ENCODE measurements at places on chromosomes 6 and 20. TPM values are rescaled to one million over a fixed set of nuclear protein-coding genes. Genes with fewer than 3 reads are reported as not detected.

DNA sequence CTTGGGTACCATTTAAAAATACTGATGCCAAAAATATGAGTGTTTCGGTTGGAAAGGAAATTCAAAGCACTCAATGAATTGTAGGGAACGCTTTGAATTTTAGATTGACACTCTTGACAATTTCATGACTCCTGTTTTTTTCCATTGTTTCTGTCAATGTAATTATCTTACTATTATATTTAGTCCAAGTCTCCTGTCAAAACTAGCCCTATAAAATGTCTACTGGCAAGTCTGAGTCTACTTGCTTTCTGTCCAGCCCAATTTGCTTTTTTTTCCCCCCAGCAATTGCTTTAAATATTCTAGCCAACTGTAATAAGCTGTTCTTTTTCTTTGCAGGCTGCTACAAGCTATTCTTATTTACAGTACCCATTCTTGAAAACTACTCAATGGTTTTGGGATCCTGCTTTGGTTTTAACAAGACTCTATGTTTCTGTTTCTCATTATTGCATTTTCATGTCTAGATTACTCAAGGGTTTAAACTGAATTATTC lies 1103.9 kb upstream of the GJE1 start:
- no peak overlapping the region for H3K4me3 ChIP-seq
- H3K4me1 ChIP-seq = no peaks in the 10 kb centered on the region
- no peaks in the 10 kb centered on the region for H3K27me3 ChIP-seq
- DNase-seq = no peak
- no peaks in the 10 kb centered on the region for H3K36me3 ChIP-seq

GRCh38 chr6:115078555-115078954 lies 735.7 kb upstream of the HS3ST5 start:
- no peaks in the 10 kb centered on the region for H3K36me3 ChIP-seq
- no peak overlapping the region for H3K4me3 ChIP-seq
- H3K27ac ChIP-seq = no peak overlapping the region
- H3K27me3 ChIP-seq = no peaks in the 10 kb centered on the region
- DNase-seq = no peak

DNA sequence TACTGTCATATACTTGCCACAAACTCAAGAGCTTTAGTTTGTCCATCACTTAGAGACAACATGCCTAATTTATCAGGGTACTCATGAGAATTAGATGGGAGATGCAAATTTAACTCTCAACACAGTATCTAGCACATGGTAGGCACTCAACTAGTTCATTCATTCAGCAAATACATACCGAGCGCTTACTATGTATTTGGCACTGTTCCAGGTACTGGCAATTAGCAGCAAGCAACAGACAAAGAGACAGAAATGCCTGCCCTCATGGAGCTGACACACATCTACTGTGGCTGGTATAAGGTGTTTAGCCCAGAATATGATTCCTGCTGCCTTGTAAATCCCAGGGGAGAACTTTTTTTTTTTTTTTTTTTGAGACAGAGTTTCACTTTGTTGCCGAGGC lies 4.8 kb downstream of the MICAL1 start:
- H3K27ac ChIP-seq = peak overlapping the region; percentile 97
- peaks cover under 1% of the 10 kb centered on the region for H3K36me3 ChIP-seq
- peaks cover 84% of the 10 kb centered on the region for H3K4me1 ChIP-seq
- H3K27me3 ChIP-seq = no peaks in the 10 kb centered on the region
- no peak for DNase-seq

DNA sequence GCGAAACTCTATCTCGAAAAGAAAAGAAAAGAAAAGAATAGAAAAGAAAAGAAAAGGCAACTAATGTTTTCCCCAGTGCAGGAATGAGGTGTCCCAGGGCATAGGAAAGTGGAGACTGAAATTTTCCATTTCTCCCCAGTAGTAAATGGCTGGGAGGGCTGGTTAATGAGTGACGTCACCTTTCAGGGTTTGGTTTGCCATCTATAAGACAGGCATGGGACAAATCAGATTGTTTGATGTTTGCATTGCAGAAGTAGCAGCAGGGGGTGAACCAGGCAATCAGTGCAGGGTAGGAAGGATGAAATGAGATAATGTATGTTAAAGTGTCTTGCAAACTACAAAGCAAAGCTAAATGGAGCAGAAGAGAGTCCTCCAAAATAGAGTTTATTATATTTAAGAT lies 533.4 kb downstream of the PKHD1 start:
- H3K27ac ChIP-seq = no peak overlapping the region
- H3K4me1 ChIP-seq = no peaks in the 10 kb centered on the region
- H3K4me3 ChIP-seq = no peak overlapping the region
- H3K27me3 ChIP-seq = peaks cover 7% of the 10 kb centered on the region

DNA sequence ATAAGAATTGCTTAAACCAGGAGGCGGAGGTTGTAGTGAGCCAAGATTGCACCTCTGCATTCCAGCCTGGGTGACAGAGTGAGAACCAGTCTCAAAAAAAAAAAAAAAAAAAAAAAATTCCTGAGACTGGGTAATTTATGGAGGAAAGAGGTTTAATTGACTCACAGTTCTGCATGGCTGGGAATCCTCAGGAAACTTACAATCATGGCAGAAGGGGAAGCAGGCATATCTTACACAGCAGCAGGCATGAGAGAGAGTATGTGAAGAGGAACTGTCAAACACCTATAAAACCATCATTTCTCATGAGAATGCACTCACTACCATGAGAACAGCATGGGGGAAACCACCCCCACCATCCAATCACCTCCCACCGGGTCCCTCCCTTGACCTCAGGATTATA lies 1.8 kb upstream of the FKBP1A start:
- no peaks in the 10 kb centered on the region for H3K27me3 ChIP-seq
- H3K4me3 ChIP-seq = peak overlapping the region; percentile 77
- peaks cover 84% of the 10 kb centered on the region for H3K4me1 ChIP-seq
- peak overlapping the region; percentile 99 for H3K27ac ChIP-seq
- no peak for DNase-seq

DNA sequence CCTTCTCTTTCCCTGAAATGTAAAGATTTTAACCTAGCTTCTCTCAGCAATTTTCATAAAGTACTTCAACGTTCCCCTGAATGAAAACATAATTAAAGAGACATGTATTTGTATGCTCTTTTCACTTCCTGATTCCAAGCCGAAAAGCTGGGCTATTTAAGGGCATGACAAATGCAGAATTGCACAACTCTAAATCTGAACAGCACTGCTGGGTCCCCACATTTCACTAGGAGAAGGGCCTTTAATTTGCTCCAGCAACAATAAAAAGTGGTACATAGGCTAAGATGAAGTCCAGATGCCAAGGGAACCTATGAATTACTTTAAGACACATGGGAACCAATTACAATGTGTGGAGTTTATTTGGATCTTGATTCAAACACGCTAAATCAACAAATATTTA lies 42.0 kb downstream of the IRAK1BP1 start:
- DNase-seq = no peak
- no peak overlapping the region for H3K27ac ChIP-seq
- no peak overlapping the region for H3K4me3 ChIP-seq
- H3K36me3 ChIP-seq = peaks cover 16% of the 10 kb centered on the region
- H3K27me3 ChIP-seq = peaks cover 30% of the 10 kb centered on the region
- peaks cover 16% of the 10 kb centered on the region for H3K4me1 ChIP-seq

- DNase-seq = peak; percentile 9
- H3K27me3 ChIP-seq = no peaks in the 10 kb centered on the region
- H3K4me3 ChIP-seq = peak overlapping the region; percentile 60
- H3K27ac ChIP-seq = peak overlapping the region; percentile 91
- no peaks in the 10 kb centered on the region for H3K36me3 ChIP-seq
Measured at GRCh38 chr20:4767084-4767483, 45.4 kb downstream of the PRND start.

DNA sequence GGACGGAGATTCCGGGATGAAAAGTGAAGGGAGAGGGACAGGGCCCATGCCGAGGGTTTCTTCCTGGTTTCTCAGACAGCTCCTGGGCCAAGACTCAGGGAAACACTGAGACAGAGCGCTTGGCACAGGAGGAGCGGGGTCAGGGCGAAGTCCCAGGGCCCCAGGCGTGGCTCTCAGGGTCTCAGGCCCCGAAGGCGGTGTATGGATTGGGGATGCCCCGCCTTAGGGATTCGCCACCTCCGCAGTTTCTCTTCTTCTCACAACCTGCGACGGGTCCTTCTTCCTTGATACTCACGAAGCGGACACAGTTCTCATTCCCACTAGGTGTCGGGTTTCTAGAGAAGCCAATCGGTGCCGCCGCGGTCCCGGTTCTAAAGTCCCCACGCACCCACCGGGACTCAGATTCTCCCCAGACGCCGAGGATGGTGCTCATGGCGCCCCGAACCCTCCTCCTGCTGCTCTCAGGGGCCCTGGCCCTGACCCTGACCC lies 55.0 kb upstream of the HLA-A start:
- H3K36me3 ChIP-seq = no peaks in the 10 kb centered on the region
- H3K27me3 ChIP-seq = no peaks in the 10 kb centered on the region
- peaks cover 60% of the 10 kb centered on the region for H3K4me1 ChIP-seq
- peak; percentile 37 for DNase-seq

- H3K36me3 ChIP-seq = no peaks in the 10 kb centered on the region
- no peaks in the 10 kb centered on the region for H3K27me3 ChIP-seq
- H3K4me3 ChIP-seq = no peak overlapping the region
- H3K4me1 ChIP-seq = no peaks in the 10 kb centered on the region
- no peak for DNase-seq
Measured at GRCh38 chr6:68211242-68211795, 423.8 kb upstream of the ADGRB3 start.

GRCh38 chr6:80939898-80940297 lies 812.6 kb downstream of the TENT5A start:
- no peak overlapping the region for H3K27ac ChIP-seq
- H3K4me3 ChIP-seq = no peak overlapping the region
- H3K36me3 ChIP-seq = peaks cover 6% of the 10 kb centered on the region
- no peak for DNase-seq

DNA sequence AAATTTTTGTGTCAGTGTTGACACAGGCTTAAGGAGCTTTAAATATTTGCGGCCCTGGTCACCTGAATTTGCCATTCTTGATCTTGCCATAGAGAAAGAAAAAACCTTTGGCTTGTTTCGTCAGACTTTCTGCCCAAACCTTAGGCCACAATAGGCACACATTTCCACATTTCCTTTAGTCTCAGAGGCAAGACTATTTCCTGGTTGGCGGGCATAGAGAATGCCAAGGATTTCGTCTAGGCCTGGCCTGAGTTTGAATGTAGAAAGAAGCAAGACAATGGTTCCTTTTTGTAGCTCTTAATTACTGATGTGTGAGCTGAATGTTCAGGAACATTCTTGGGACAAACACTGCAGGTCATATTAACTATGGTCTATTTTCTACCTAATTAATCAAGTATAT lies 108.1 kb downstream of the TRMT11 start:
- no peak overlapping the region for H3K27ac ChIP-seq
- H3K4me1 ChIP-seq = no peaks in the 10 kb centered on the region
- H3K4me3 ChIP-seq = no peak overlapping the region
- H3K27me3 ChIP-seq = no peaks in the 10 kb centered on the region
- H3K36me3 ChIP-seq = no peaks in the 10 kb centered on the region
- DNase-seq = no peak

GRCh38 chr6:39204646-39205244 lies 24.5 kb downstream of the KCNK5 start:
- peaks cover 48% of the 10 kb centered on the region for H3K27me3 ChIP-seq
- no peak overlapping the region for H3K27ac ChIP-seq
- H3K4me1 ChIP-seq = no peaks in the 10 kb centered on the region

Gene RCAN2
- not detected for polyA plus RNA-seq

DNA sequence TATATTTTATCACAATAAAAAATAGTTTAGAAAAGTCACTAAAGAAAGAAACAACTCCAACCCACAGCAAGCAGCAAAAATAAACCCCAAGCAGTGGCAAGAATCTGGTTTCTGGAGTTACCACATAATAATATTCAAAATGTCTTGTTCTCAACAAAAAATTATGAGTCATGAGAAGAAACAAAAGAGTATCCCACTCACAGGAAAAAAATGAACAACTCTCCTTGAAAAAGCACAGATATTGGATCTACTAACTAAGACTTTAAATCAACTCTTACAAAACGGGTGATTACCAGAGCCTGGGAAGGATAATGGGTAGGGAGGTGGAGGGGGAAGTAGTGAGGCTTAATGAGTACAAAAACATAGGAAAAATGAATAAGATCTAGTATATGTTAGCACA lies 425.6 kb downstream of the PLCB1 start:
- DNase-seq = no peak
- no peak overlapping the region for H3K4me3 ChIP-seq
- H3K27ac ChIP-seq = no peak overlapping the region
- peaks cover 4% of the 10 kb centered on the region for H3K36me3 ChIP-seq
- no peaks in the 10 kb centered on the region for H3K27me3 ChIP-seq

GRCh38 chr6:163260111-163260895 lies 154.2 kb upstream of the QKI start:
- H3K36me3 ChIP-seq = no peaks in the 10 kb centered on the region
- H3K4me3 ChIP-seq = peak overlapping the region; percentile 42
- H3K4me1 ChIP-seq = peaks cover 12% of the 10 kb centered on the region

GRCh38 chr6:439641-440167 lies 48.2 kb downstream of the IRF4 start:
- no peaks in the 10 kb centered on the region for H3K27me3 ChIP-seq
- DNase-seq = no peak
- H3K27ac ChIP-seq = no peak overlapping the region
- H3K4me1 ChIP-seq = peaks cover 13% of the 10 kb centered on the region
- no peak overlapping the region for H3K4me3 ChIP-seq

Gene DNMT3B
- polyA plus RNA-seq = 0.13 TPM

GRCh38 chr20:2804852-2805688 lies 4.6 kb upstream of the CPXM1 start:
- no peak overlapping the region for H3K27ac ChIP-seq
- peaks cover 11% of the 10 kb centered on the region for H3K4me1 ChIP-seq
- H3K36me3 ChIP-seq = peaks cover 2% of the 10 kb centered on the region
- no peak overlapping the region for H3K4me3 ChIP-seq
- no peak for DNase-seq

DNA sequence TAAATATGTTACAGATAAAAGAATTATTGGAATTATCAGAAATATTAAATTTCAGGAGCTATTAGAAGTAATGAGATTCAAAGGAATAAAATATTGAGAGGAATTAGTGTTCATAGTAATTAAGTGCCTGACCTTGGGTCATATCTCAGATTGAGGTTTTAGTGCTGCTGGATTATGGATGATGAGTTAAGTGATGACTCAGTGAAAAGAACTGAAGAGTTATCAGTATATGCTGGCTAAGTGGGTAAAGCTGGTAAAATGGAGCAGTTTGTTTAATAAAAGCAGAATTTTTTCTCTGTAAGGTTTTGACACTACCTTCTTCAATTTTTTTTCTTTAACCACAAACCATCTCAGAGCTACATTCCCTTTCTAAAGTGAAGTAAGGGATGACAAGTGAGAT lies 206.7 kb downstream of the MANEA start:
- no peak for DNase-seq
- H3K4me3 ChIP-seq = no peak overlapping the region
- no peaks in the 10 kb centered on the region for H3K36me3 ChIP-seq
- no peak overlapping the region for H3K27ac ChIP-seq
- H3K27me3 ChIP-seq = no peaks in the 10 kb centered on the region

Gene SDHAF4
- 7.3 TPM for polyA plus RNA-seq

Gene ZNF165
- 5.2 TPM for polyA plus RNA-seq

GRCh38 chr6:43915986-43916923 lies 146.2 kb downstream of the VEGFA start:
- H3K4me1 ChIP-seq = no peaks in the 10 kb centered on the region
- no peaks in the 10 kb centered on the region for H3K36me3 ChIP-seq
- no peak overlapping the region for H3K4me3 ChIP-seq
- no peak for DNase-seq

Data from naive B cell (primary cell).